ENCODE measurements at places on chromosomes 6 and 20.

GRCh38 chr6:125067552-125067951 is 86.0 kb upstream of the TPD52L1 start:
- no peak for DNase-seq

DNA sequence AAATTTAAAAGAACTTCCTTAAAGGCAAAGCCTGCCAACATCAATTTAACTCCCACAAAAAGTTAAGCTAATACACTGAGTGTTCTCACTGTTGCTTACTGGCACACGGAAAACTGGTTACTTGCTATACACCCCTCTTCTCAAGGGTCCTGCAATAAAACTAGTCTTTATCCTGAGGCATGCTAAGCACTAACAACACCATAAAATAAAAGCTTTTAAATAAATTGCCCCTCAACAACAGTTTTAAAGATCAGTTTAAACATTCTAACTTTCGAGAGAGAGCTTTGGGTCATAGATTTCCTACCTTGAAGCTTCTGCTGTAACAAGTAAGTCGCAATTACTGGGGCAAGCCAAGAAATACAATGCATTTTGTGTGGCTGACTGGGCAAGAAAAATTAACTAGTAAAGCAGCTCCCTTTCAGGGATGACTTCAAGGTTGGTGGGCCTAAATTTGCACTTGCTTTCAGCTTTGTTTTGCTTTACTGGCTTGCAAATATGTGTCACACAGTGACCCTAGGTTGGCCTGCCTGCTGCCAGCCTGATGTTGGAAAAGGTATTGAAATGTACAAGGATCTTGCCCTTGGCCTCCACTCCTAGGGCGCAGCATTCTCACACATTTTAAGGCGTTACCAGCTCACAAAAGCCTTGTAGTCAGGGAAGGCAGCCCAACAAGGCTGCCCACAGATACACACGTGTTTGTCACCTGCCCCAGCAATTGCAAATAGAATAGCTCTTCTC is 4.0 kb upstream of the HEY2 start:
- no peak for DNase-seq

DNA sequence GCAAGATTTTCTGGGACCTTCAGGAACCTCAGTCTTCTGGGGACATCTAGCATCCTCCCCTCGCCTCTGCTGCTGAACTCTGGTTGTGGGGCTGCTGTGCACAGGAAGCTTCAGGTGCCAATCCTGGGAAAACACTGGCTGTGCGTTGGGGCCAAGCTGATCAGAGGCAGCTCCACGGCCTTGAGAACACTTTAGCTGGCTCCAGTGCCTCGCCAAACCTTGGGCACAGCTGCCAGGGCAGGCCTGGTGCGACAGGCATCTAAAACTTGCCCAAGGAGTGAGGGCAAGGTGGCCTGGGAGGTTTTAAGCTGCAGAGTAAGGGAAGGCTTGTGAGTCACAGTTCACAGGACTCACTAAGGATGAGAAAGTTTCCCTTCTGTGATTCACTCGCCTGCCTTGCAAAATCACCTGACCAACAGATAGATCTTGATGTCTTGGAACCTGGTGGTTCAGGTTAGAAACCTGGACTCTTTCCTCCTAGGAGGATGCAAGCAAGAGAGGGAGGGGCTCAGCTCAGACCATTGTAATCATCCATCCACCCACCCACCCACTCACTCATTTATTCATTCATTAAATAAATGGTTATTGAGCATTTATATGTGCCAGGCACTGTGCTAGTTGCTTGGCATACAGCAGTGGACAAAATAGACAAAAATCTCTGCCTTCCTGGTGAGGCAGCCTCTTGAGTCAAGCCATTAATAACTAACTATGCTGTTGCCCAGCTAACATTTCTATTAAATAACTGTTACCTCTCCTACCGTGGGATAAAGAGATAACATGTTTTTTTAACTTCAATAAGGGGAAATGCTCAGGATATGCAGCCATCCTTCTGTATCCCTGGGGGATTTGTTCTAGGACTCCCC is 2.5 kb upstream of the SPATS1 start:
- DNase-seq, result no peak

- no peak for DNase-seq
Observed at GRCh38 chr20:444862-445426, 17.4 kb downstream of the TBC1D20 start.

DNA sequence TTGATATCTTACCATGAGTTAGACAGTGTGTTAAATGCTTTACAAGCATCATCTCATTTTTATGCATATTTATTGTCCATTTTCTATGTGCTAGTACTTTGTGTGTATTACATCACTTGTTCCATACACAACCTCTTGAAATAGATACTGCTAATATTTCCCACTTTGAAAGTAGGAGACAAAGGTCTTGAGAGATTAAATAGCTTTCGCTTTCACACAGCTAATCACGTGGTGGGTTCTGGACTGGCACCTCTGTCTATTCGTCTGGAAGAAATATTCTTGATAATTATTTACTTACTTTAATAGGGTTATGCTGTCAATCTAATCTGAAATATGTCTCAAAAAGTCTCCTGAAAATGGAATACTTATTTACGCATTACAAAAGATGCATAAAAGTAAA is 30.2 kb downstream of the EPHA7 start:
- DNase-seq, result no peak

- no peak for DNase-seq
Observed at GRCh38 chr6:138030872-138031271, 76.3 kb downstream of the PERP start.

DNA sequence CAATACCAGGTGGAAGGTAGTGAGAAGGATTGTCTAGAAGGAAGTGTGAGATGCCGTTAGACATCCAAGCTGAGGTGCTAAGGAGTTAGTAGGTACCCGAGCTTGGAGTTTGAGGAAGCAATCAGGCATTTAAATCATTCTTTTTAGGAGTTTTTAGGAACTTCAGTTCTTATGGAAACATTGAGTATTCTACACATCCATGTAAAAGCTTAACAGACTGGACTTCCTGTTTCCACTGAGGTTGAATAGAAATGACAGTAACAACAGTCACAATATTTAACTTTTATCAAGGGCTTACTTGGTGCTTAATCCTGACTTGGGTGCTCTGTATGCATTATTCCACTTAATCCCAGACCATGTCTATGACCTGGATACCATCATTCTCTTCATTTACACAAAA is 136.4 kb downstream of the UST start:
- no peak for DNase-seq

DNA sequence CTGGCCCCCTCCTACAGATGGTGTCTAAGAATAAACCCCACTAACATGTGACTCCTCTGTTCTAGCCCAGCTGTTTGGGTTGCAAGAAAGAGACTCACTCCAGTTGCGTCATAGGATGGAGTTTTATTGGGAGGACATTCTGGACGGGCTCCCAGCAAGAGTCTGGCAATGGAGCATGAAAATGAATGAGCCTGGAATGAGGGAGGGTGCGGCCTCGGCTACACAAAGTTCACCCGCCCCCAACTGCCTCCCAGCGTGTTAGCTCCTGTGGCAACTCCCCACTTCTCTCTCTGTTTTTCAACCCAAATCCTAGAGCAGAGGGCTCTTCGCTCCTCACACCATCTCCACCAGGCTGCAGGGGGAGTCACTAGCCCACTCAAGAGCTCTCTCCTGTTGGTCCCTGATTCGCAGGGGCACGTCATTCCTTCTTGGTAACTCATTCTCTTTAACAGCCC is 5.1 kb upstream of the ADAM33 start:
- DNase-seq, result no peak

DNA sequence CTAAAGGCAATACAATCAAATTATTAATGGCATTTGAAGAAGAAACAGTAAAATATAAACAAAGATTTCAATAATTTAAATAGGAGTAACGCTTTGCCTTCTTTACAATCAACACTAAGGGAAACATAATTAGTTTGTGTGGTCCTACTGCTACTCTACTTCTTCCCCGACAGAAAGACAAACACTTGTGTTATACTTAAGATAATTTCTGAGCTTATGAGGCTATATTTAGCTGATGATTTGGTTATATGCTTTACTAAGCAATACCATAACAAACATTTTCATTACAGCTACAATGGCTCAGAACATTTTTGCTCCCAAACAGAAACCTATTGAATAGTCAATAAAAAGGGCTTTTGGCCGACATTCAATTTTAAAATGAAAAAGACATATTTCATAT is 1217.2 kb upstream of the GJE1 start:
- peak; percentile 29 for DNase-seq

DNA sequence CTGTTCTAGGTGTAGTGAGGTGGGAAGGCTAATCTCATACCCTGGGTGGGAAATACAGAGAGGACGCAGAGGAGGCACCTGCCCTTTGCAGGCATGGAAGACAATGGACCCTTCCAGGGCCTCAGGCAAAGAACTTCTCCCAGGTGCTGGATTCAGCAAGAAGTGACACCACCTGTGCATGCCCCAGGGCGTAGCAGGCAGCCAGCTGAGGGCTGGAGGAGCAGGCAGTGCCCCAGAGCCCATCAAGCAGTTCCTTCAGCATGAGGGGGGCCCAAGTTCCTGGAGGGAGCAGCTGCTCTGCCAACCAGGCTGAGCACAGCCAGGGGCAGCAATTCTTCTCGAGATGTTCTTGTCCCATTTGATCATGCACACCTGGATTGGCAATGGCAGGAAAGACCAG is 170.3 kb upstream of the PDE10A start:
- no peak for DNase-seq

- DNase-seq, result no peak
Observed at GRCh38 chr20:62430311-62430853, 3.0 kb upstream of the RBBP8NL start.

GRCh38 chr6:130955755-130956154 is 107.3 kb downstream of the EPB41L2 start:
- no peak for DNase-seq

GRCh38 chr20:47262008-47262364 is 94.5 kb downstream of the ZMYND8 start:
- no peak for DNase-seq

Measured in NCI-H1930 (cell line).